SK-N-SH (cell line): ENCODE measurements at places on chromosomes 16 and 17.

GRCh38 chr16:4217204-4218131, 24.4 kb downstream of the SRL start:
- peak; percentile 77 for DNase-seq

DNA sequence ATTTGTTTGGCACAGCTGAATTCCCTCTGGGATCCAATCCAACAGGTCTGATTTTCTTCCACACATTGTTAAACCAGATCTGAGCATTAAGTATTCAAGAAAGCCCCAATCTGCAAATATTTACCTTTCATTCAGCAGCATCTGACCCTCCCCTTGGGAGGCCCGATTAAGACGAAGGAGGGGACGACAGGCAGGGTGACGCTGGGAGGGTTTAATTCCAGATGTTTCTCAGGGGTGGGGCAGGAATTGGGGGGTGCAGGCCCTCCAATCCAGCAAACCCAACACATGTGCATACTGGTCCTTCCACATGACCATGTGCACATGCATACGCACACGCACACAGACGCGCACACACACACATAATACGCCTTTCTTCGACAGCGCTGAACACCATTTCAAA, 240.5 kb downstream of the GSG1L start:
- no peak for DNase-seq

- DNase-seq = no peak
Measured at GRCh38 chr17:48477221-48477620, 47.2 kb upstream of the SKAP1 start.

DNA sequence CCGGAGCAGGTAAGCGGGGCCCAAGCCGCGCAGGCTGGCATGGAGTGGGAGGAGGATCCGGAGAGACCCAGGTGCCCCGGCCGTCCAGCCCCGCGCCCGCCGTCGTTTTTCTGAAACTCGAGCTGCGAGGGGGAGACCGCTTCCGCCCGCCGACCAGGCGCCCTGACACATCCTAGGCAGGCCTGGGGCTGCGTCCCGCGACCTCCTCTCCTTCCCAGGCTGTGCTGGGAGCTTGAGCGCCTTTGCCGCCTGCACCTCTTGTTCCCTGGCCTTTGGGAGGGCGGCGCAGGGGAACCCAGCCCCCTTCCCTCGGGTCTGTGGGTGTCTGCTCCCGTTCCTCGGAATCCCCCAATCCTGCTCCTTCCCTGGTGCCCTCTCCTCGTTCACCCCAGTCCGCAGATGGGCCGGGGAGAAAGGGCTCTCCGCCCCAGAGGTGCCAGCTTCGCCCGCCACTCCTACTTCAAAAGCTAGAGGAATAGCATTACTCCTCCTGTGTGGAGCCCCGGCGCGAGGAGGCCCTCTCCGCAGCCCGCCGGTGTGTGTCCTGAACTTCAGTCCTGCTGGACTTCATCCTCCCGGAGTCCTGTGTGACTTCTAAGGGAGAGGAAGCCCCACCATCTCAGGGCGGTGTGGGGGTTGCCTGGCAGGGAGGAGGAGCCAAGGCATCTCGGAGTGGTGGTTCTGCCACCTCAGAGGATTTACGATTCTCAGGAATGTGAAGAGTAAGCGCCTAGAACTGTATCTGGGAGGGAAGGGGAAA, 1.0 kb downstream of the NHERF1 start:
- peak; percentile 74 for DNase-seq

DNA sequence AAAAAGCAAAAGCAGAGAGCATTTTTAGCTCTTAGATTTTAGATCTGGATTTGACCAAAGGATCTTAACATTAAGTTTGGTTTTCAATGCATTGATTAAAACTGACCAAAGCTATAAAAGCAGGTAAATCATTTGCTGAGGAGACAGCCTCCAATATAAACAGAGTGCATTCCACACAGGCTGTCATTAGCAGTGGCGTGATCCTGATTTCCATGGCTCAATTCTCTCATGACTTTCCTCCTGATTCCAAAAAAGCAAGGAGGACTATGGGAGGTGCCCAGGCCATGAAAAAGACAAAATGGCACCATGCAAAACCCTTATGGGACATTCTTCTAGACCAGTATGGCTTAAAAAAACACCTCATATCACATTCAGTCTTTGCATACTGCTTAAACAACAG, 53.5 kb downstream of the PARN start:
- no peak for DNase-seq
